ENCODE measurements at places on chromosomes 5 and 9. TPM values are rescaled to one million over a fixed set of nuclear protein-coding genes. Genes with fewer than 3 reads are reported as not detected.

GRCh38 chr9:115209601-115210306 lies 91.8 kb upstream of the TNC start:
- peaks cover 16% of the 10 kb centered on the region for H3K4me1 ChIP-seq
- H3K27ac ChIP-seq: no peak overlapping the region
- no peaks in the 10 kb centered on the region for H3K27me3 ChIP-seq
- H3K4me3 ChIP-seq: no peak overlapping the region
- no peak for DNase-seq

The CDH18 gene
- not detected for total RNA-seq

The EPB41L4B gene
- total RNA-seq: 12.1 TPM

DNA sequence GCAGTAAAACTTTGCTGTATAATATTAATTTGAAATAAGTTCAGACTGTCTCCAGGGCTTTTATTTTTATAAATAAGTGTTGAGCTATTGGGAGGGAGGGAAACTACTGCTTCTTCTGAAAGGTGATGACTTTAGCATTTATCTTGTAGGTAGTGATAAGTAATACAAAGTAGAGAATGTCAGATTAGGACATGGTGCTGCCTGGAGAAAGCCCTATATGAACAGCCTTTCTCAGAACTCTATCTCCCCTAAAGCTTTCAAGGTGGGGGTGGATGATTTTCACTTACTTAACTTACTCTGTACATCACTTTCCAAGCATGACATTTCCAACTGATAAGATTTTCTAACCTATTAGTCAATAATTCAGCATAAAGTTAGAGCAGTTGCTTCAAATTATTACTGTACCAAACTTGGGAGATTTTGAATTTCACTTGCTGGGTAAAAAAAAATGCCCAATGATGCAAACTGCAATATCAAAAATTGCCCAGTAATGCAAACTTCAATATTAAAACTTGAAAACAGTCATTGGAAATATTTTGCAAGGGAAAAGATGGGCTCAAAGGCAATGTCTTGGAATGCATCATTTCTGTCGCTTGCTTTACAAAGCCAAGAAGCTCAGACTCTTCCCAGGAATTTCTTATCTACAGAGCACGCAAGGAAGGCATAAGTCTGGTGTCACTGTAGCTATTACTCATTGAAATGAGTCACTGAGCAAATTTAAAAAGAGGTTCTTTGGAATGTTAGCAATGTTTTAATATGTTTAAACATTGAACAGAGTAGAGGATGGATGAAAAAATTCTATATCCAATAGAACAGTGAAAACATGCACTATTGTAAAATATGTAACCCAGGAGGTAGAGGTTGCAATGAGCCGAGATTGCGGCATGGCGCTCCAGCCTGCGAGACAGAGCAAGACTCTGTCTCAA lies 569.5 kb downstream of the PSAT1 start:
- H3K27ac ChIP-seq: no peak overlapping the region
- no peaks in the 10 kb centered on the region for H3K4me1 ChIP-seq
- no peak overlapping the region for H3K4me3 ChIP-seq
- no peaks in the 10 kb centered on the region for H3K36me3 ChIP-seq

GRCh38 chr5:104189909-104190308 lies 627.3 kb upstream of the NUDT12 start:
- no peaks in the 10 kb centered on the region for H3K36me3 ChIP-seq
- no peak overlapping the region for H3K4me3 ChIP-seq
- H3K27me3 ChIP-seq: no peaks in the 10 kb centered on the region

Measured in lower lobe of right lung (tissue), 2 donors.